Trophoblast cell (in vitro differentiated cells and primary cell): ENCODE measurements at places on chromosomes 11 and 22.

DNA sequence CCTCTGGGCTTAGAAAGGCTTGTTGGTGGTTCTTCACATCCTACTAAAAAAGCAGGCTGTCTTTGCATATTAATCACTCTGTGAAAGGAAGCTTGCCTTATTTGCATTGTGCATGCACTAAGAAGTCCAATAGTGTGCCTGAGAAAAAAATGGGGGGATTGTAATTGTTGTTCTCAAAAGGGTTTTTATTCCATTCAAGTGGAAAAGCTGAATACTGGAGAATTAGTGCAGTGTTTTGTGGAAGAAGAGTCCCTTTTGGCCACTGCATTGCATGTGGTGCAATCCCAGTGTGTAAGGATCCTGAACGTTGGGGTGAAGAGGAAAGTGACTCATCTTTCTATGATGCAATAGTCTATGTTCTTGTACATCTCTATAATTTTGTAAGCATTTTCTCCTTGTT is 16.5 kb downstream of the NCAM1 start:
- H3K4me3 ChIP-seq = no peak overlapping the region
- no peaks in the 10 kb centered on the region for H3K36me3 ChIP-seq
- DNase-seq = peak; percentile 15

DNA sequence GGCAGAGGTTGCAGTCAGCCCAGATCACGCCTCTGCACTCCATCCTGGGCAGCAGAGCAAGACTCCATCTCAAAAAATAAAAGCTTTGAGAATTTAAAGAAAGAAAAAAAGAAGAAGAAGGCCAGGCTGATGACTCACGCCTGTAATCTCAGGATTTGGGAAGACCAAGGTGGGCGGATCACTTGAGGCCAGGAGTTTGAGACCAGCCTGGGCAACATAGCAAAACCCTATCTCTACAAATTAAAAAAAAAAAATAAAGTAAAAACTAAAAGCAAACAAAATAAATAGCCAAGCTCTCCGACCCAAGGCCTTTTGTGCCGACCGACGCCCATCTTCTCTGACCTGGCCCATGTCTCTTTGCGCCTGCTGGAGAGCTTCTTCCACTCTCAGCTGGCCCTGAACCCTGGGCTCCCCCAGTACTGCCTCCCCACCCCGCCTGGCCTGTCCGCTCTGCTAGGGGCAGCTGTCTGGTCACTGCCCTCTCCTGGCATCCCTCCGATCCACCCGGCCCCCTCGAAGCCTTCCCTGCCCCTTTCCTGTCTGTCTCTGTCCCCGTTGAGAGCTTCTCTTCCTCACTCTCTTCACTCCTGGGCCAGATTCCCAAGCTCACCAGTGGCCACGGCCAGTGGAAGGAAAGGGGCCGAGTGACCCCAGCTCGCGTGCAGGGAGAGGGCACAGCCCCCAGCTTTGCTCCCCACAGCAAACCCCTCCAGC is 4.8 kb upstream of the LSP1 start:
- no peak overlapping the region for H3K27ac ChIP-seq
- DNase-seq = no peak
- H3K27me3 ChIP-seq = no peaks in the 10 kb centered on the region
- no peak overlapping the region for H3K4me3 ChIP-seq

DNA sequence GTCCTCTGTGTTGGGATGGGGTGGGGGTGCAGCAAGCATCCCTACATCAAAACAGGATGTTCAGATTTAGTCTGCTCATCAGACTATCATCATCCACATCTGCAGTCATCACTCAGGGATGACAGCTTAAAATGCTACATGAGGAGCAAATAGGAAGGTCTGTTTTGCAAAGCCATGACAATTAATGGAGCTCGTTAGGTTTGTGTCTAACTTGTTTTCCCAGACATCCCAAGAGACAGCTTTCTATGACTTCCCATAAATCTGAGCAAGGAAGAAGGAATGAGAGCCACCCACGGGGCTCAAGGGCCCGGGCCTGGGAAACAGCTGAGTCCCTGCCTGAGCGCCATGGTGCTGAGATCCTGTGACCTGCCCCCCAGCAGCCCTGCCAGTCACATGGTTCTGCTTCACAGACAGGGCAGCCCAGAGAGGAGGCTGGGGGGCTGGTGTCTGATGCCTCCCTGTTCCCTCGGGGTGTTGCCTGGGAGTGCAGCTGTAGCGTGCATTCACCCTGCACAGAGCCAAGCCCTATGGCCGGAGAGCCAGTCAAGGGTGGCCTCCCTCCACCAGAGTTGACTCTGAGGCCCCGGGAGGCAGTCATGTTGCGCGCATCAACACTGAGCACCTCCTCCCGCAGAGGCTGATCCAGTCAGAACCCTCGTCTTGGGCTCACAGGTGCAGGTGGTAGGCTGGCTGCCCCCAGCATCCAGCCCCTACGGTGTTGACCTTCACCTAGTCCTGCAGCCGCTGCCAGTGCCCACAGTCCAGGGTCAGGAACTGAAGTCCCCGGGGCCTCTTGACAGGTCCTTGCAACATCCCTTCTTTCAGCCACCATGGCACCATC is 12.1 kb downstream of the DERL3 start:
- no peaks in the 10 kb centered on the region for H3K27me3 ChIP-seq
- H3K27ac ChIP-seq = peak overlapping the region; percentile 10
- no peak overlapping the region for H3K4me3 ChIP-seq
- DNase-seq = peak; percentile 45

DNA sequence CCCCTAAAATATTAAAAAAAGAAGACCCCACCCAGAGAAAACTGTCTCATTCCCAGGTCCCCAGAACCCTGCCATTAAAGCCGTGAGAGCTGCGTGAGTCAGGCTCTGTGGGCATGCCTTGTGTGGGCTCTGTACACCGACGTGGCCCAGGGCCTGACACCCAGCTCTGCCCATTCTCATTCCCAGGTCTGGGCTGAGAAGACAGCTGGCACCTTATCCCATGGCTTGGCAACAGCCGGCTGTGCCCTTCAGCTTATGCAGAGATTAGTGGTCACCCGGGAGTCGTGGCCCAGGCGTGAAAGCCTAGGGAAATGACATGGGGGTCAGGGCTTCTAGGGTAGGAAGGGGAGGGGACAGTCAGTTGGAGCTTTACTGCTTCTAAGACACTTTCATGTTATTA is 31.9 kb downstream of the OTOG start:
- H3K4me3 ChIP-seq = no peak overlapping the region
- H3K4me1 ChIP-seq = no peaks in the 10 kb centered on the region
- H3K27ac ChIP-seq = no peak overlapping the region
- DNase-seq = no peak
- H3K27me3 ChIP-seq = no peaks in the 10 kb centered on the region

GRCh38 chr11:27280140-27280539 is 82.9 kb downstream of the CCDC34 start:
- no peak overlapping the region for H3K4me3 ChIP-seq
- no peaks in the 10 kb centered on the region for H3K4me1 ChIP-seq
- H3K27ac ChIP-seq = no peak overlapping the region
- H3K36me3 ChIP-seq = no peaks in the 10 kb centered on the region
- no peak for DNase-seq

- H3K36me3 ChIP-seq = peaks cover 48% of the 10 kb centered on the region
- no peak overlapping the region for H3K4me3 ChIP-seq
- peaks cover 4% of the 10 kb centered on the region for H3K4me1 ChIP-seq
- H3K27me3 ChIP-seq = no peaks in the 10 kb centered on the region
- DNase-seq = no peak
Measured at GRCh38 chr11:969651-970205, 44.1 kb downstream of the AP2A2 start.
